ENCODE measurements at places on chromosomes 6 and 20.

DNA sequence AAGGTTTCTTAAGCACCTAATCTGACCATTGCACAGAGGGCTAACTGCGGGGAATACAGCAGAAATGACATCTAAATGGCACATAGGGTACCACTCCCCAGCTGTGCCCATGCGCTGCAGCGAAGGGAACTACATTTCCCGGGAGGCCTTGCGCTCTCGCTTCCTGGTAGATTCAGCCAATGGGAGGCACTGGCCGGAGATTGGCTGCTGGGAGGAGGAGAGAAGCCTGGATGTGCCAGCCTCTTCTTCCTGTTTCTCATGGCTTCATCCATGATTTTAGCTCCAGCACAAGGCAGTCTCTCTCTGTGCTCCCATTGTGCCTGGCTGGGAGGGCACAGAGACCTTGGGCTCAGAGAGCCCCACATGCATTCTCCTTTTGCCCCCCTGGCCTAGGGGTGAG, 101.7 kb upstream of the FOXA2 start:
- no peak for DNase-seq

DNA sequence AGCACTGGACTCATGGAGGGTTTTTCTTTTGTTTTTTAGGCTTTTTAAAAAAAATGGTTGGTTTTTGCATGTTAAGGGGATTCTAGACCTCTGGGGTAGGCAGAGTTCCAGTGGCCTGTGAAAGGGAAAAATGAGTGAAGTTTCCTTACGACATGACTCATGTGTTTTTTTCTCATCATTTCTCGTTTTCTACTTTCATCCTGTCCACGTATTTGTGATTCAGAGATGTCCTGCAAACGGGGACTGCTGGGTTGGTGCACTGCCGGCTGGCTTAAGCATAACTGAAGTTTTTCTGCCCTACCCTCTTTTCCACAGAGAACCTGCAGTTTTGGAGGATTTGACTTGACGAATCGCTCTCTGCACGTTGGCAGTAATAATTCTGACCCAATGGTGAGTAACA, 182.3 kb downstream of the SASH1 start:
- DNase-seq, result no peak

DNA sequence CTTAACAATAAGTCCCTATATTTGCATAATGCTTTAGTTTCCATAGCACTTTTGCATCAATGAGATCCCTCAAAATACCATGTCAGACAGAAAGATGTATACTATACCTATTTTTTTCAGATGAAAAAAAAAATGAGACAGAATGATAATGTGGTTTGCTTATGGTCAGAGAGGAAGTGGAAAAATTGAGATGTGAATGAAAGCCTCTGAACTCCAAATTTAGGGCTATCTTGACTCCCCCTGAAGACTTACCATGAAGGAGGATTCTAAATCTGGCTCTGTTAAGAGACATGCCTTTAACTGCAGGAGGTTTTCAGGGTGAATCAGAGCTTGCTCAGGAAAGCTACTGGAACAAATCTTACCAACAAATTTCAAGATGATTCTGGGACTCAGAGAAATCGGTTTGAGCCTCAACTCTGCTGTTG, 176.2 kb downstream of the ISM1 start:
- DNase-seq, result no peak

DNA sequence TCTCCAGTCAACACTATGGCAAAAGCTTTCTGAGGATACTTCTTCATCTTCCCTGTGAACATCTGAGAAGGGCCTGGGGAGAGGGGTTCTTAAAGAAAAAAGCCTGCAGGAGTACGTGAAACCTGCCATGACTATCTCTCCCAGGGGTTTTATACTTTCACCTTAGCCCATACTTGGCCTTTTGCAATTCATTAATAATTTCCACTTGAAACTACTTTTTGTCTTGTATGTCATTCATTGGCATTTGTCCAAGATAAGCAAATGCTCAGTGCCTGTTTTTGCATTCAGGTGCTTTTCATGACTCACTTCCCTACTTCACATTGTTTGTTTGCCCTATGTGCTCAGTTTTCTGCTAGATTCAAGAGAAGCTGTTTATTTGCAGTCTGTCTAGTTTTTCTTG, 580.3 kb upstream of the GJE1 start:
- DNase-seq, result peak; percentile 26

GRCh38 chr20:2692886-2693285, 306 bp downstream of the EBF4 start:
- DNase-seq, result no peak

DNA sequence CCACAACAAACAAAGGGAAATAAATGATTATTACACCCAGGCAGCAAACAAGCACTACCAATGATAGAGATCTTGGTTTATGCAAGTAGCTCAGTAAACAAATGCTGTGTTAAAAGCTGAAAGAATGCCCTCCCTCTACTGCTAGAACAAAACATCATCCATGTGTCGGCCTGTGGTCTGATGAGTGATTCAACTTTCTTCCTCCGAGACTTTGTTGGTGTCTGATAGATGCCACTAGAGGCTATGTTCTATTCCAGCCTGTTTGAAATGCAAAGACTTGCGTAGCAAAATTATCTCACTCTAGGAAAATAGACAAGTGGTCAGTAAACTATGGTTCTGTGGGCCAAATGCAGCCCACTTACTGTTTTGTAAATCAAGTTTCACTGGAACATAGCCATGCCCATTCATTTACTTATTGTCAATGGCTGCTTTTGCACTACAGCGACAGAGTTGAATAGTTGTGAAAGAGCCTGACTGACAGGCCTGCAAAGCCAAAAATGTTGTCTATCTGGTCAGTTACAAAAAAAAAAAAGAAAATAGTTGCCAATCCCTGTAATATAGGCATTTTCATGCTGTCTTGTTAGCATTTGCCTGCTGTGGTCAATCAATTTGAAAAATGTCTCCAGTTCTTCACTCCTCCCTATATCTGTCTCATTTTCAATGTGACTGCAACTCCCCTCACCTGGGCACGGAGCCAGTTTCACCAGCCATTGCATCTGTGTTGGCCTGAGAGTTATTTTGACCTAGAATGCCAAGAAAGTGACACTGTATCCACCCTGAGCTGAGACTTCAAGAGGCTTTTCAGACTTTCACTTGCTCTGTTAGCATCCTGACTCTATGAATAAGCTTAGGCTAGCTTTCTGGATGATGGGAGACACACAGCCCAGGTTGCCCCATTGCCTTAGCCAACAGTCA, 544.6 kb upstream of the BTBD3 start:
- DNase-seq, result no peak

DNA sequence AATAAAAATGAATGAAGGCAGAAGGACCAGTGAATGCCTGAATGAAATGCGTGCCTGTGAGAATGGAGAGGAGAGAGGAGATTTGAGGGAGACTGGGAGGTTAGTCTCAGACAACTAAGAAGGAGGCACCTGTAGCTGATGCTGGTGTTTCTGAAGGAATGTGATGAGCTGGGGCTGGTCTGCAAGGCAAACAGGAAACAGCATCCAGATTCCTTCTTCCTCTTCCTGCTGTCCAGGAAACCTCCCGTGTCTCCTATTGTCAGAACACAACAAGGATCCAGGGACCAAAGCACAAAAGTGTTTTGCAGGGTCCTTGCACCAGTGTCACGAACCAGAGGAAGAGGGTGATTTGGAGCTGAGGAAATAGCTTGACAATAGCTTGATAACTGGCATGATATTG, 50.4 kb upstream of the TAB2 start:
- DNase-seq, result no peak

GRCh38 chr20:20806121-20807095, 94.0 kb upstream of the RALGAPA2 start:
- DNase-seq, result no peak

DNA sequence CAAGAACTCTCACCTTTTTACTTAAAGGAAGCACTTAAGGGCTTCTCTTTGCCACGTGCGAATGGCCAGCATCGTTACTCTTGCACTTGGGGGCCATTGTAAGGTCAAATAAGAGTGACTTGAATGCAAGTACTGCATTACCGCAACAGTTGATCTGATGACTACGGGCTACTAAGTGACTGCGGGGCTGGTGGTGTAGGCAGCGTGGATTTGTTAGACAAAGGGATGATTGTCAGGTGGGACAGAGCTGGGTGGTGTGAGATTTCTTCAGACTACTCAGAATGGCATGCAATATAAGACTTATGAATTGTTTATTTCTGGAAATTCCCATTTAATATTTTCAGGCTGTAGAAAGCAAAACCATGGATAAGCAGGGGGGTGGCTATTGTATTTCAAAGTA, 199.7 kb upstream of the UST start:
- no peak for DNase-seq

DNA sequence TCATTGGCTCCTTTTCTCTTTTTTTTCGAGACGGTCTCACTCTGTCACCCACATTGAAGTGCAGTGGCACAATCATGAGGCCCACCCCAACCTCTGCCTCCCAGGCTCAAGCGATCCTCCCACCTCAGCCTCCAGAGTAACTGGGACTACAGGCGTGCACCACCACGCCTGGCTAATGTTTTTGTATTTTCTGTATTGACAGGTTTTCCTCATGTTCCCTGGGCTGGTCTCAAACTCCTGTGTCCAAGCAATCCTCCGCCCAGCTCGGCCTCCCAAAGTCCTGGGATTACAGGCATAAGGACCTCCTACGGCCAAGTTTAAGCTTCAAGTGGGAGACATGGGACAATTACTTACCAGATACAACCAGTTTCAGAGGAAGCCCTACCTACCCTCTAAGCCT, 9.4 kb upstream of the POU5F1 start:
- no peak for DNase-seq

DNA sequence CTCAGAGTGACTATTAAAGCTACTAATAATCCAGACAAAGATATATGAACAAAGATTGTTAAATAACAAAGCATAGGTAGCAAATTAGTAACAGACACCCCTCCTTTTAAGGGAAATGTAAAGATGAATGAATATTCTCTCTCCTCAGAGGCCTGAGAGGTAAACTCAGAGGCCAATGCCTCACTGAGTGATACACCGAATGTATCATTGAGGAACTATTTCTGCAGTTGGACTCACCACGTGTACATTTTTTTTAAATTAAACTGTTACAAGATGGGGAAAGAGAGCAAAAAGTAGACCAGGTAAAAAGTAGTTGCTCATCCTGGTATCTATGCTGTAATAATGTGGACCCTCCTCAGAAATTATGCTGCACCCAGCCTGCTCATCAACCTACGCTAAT, 72.3 kb upstream of the IPCEF1 start:
- no peak for DNase-seq

GRCh38 chr6:161772176-161772575, 498.3 kb upstream of the AGPAT4 start:
- DNase-seq, result no peak

GRCh38 chr6:157999168-158000051, 17.7 kb downstream of the SYNJ2 start:
- DNase-seq, result no peak

- DNase-seq, result no peak
Observed at GRCh38 chr20:50367104-50367674, 143.0 kb upstream of the PTPN1 start.

GRCh38 chr6:143894655-143895054, 30.4 kb downstream of the ZC2HC1B start:
- no peak for DNase-seq

- DNase-seq, result no peak
Observed at GRCh38 chr6:57135885-57136284, 36.2 kb upstream of the BAG2 start.

GRCh38 chr20:59611286-59611685, 6.9 kb downstream of the PHACTR3 start:
- DNase-seq, result no peak

GRCh38 chr6:134908906-134909516, 40.9 kb downstream of the ALDH8A1 start:
- no peak for DNase-seq

DNA sequence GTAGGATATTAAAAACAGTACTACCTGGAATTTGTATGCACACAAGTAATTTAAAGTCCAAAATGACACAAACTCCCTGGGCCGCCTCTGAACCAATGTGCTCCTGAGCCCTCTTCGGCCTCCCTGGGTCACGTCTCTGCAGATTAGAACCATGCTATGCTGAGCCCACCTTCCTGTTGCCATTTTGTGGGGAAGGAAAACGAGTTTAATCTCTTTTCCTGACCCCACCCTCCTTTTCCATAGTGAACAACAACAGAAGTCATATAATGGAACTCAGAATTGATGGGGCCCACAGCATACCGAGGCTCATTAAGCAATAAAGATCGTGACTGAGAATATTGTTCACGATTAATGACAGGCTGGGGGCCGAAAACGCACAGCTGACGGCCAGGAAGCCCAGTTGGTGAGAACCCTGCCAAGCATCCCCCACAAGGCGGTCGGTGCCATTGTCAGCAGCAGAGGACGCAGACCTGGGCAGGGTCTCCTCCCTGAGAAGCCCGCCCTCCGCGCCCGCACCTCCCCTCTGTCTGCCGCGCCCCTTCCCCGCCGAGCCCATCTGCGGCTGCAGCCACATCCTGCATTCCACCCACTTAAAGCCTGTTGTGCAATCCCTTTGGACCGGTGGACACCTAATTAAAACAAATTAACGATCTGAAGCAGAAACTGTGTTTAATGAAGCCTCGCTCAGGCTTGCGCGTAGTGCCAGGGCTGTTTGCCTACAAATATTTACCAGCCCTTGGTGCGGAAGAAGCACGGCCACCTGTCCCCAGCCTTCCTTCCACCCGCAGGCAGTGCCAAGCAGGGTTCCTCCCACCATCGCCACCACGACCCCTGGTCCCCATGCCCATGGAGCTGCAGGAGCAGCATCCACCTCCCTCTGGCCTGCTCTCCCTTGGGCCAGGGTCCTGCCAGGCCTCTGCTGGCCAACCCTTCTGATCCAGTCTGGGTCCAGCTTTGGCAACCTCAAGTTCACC, 68.1 kb downstream of the DLL1 start:
- DNase-seq, result no peak

DNA sequence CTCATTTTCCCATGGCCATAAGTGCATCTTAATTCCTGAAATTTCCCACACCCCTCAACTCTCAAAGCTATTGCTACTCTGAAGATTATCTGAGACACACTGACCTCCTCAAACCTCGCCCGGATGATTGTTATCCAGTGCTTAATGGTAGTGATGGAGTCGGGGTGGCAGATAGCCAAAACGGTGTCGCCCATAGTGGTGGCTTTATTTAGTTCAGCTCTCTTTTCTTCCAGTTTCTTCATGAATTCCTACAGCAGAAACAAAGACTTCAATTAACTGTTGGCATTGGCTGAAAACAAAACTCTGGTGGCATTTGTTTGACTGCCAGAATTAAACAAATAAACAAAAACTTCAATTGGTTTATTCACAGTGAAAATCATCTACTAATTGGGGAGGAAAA, 165.4 kb downstream of the DST start:
- DNase-seq, result no peak

DNA sequence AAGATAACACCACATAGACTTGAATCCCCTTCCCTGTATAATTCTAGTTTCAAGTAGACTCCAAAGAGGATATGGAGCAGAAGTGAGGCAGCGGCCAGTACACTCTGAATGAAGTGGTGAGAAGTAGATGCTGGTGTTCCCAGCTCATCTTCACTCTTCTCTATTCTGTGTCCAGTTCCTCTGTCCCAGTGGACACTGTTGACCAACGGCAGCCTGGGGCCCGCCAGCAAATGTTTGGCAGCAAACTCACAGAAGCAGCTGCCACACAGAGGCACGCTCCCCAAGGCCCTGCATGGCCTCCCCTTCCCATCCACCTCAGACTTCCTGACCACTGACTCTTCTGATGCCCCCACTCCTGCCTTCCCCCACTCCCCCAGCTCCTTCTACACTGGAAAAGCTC, 358.9 kb upstream of the ID4 start:
- DNase-seq, result no peak

GRCh38 chr6:132081338-132081737, 130.2 kb upstream of the CCN2 start:
- no peak for DNase-seq

- DNase-seq, result no peak
Observed at GRCh38 chr6:54846243-54846856, at the start of gene FAM83B. Gene FAM83B (plus strand): TSS chr6:54846771. CDS start chr6:54870247, 23,476 bp downstream.

- DNase-seq, result no peak
Observed at GRCh38 chr6:130908188-130908587, 81.0 kb downstream of the SMLR1 start.
